ENCODE measurements at places on chromosomes 1 and 21.
A peak's percentile ranks its signal among the peaks of the same experiment; 100 is the strongest.

GRCh38 chr1:203422116-203422515 is 53.5 kb upstream of the PRELP start:
- DNase-seq: no peak

DNA sequence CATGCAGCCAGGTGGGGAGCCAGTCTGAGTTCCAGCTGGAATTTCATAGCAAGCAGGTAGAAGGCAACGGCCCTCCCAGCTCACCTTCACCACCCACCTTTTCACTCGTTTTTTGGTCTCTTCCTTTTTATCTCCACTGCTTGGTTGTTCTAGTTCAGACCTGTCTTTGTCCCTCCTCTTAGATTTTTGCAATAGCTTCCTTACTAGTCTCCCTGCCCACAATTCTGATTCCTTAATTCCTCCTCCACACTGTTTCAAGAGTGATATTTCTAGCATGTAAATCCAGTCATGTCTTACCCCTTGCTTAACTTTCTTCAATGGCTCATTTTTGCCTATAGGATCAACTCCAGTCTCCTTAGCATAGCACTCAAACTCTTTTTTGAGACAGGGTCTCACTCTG is 119.6 kb downstream of the TMEM53 start:
- DNase-seq: no peak

DNA sequence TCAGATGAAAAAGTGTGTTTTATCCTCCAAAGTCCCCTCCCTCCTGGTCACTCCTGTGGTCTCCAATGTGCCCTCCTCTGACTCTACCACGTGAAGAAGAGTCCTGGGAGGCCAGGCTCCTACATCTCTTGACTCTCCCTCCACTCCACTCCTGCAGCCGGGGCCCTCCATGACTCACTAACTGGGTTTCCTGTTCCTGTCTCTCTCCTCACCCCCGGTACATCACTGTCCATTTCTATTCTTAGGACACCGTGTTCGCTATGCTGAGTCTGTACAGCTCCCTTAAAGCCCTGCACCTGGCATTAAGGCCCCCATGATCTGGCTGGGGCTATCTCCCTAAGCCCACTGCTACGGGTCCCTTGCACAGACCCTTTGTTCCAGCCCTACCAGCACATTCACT is 93.4 kb downstream of the BCAR3 start:
- peak; percentile 25 for DNase-seq

DNA sequence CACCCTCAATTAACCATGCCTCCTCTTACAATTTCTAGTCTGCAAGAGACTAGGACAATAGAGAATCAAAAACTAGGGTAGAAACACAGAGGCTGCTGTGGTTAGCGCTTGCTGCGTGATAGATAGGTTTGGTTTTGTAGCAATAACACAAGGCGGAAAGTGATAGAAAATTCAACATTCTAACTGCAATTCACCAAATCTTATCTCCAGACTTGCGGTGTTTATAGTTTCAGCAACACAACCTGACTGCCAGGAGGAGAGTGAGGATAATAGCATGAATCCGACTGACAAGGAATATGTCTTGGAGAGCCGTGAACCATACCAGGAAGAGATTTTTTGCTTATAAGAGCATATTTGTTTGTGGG is 30.7 kb upstream of the IFNAR2 start:
- no peak for DNase-seq

DNA sequence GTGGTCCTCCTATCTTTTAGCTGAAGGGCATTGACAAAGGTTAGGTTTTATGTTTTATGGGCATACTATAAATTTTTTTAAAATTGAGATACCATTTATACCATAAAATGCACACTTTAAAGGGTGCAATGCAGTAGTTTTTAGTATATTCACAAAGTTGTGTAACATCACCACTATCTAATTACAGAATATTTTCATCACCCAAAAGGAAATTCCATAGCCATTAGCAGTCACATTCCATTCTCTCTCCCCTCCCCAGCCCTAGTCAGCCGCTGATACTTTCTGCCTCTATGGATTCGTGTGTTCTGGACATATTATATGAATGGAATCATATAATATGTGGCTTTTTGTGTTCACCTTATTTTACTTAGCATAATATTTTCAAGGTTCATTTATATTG is 135.8 kb upstream of the B3GALT2 start:
- DNase-seq: no peak

GRCh38 chr21:23574932-23575331 is 2032.3 kb downstream of the MRPL39 start:
- DNase-seq: no peak

- no peak for DNase-seq
Measured at GRCh38 chr21:33688353-33688752, 46.1 kb downstream of the ITSN1 start.

DNA sequence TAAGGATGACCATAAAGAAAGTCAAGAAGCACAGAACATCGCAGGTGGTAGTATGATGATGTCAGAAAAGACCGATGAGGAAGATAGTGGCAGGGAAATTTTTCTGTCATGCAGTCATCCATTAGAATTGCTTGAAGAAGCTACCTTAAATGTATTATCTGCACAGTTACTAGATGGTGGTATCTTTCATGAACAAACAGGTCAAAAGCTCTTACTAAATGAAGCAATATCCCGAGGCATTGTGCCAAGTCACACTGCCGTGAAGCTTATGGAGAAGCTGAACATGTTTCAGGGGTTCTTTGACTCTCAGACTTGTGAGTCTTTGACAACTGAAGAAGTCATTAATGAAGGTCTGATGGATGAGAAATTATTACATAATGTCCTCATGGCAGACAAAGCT is 128.8 kb downstream of the MACF1 start:
- DNase-seq: no peak

DNA sequence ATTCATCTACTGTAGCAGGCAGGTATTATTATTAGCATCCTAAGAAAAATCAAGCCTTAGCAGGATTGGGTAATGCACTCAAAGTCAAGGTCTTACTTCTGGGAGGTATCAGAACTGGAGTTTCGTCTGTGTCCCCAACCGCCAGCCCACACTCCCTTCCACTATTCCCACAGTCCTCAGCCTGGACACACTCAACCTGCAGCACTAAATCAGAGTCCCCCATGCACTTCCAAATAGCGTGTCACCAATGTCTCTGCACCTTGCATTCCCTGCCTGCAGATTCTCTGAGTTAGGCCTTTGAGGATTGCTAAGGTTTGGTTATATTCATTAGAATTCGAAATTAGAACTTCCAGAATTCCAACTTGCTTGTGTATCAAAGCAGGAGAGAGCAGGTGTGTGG is 3.9 kb downstream of the LYPD8 start:
- no peak for DNase-seq

DNA sequence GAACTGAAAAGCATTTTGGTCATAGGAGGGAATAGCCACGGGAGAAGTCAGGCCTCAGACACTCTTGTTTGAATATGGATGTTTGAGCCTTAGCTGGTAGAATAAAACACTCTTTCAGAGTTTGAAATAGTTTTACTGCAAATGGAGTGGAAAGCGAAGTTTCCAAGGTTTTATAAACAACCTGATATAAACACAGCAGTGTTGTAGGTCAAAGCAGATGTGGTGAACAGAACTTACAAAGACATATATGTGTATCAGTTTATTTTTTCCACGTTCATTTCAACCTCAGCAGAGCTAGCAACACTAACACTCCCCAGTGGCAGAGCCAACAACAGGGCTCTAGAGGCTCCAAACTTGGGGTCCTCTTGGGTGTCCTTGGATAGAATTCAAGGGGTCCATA is 89.9 kb downstream of the WLS start:
- no peak for DNase-seq

DNA sequence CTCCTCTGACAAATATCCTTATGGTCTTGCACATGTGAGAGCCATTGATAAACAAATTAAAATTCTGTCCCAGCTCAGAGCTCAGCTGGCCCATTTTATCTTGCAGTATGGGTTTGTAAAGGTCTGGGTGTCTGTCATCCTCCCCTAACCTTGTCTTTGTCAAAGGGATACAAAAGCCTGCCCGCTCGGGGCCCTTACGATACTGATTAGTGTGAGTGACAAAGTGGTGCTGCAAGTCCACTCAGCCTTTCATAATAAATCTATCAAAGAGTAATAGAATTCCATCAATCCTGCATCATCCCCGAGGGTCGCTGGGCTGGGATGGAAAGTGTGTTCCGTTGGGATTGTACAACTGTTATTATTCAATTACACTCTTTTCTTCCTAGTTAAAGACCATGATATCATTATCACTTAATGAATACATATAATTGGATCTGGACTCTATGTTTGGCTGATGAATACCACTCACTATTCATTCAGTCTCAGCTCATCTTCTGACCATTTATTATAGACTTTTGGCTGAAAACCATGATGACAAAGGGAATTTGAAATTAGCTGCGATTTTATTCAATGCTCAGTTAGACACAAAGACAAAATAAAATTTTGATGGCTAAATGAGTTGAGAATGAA is 122.5 kb upstream of the FOXD3 start:
- DNase-seq: no peak

- no peak for DNase-seq
Measured at GRCh38 chr21:41250519-41250918, 66.1 kb upstream of the FAM3B start.
